ENCODE measurements at places on chromosomes 12 and 14.

GRCh38 chr14:47843236-47843635 is 167.8 kb upstream of the MDGA2 start:
- no peak for DNase-seq

- DNase-seq = peak; percentile 21
Observed at GRCh38 chr12:71746974-71747611, 7.6 kb upstream of the RAB21 start.

DNA sequence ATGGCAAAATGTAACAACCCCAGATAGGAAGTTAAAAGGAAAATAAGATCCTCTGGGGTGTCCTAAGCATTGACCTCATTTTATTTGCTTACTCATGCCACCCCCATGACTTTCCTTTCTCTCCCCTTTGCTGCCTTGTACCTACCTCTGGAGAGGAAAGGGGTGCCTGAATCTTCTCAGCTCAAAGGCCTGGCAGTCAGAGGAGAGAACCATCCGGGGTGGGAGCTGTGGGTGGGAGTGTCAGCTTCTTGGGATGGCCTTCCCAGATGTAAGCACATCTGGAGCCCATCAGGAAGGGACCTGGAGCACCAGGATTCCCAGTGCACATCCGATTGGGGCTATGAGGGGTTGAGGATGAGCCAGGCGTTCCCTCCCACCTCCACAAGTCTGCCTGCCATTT is 5.2 kb upstream of the ITGA5 start:
- no peak for DNase-seq

DNA sequence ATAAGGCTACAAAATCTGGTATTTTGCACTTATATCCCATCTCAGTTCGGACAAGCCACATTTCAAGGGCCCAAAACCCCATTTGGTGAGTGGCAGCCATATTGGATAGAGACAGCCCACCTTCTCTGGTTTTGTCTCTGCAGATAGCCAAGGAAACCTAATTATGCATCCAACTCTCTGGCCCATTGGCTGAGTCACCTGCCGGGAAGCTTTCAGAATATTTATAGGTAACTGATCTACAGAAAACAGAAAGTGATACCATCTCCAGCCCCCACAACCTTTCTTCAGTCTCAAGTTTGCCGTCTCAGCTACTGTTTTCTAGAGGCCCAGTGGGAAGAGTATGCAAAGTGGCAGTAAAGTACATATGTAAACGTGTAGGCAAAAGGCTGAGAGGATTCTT is 33.7 kb upstream of the PPP1CC start:
- DNase-seq = peak; percentile 74

DNA sequence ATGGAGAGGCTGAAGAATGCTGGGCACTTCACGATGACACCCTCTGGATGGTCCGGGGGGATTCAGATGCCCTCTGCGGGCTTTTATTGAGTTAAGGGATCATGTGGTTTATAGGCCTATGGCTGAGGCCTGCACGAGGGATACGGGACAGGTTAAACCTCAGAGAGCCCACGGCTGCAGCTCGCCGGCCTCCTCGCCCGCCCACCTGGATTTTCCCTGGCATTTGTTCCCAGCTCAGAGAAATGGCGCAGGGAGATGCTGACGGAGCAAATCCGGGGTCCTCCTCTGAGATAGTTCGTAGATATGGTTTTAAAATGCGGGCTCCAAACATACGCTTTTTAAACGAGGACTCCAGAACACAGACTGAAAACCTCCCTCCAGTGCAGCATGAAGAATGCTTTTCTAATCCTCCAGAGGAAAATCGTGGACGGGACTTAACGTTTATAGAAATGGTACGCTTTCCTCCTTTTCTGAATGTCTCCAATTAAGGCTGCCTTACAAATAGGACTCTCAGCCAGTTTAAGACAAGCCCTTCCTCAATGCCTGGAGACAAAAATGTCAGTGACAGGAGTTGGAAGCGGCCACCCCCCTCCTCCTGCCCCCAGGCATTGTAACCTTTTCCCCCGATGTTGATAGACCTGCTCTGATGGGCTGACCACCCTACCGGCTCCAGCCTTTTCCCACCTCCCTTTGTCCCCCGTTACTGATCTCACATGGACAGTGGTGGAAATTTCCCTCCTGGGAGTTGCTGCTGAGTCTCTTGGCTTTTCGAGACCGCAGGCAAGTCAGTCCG is 16.6 kb downstream of the CCND2 start:
- DNase-seq = no peak

- DNase-seq = no peak
Observed at GRCh38 chr14:56798447-56799342, 11.6 kb downstream of the OTX2 start.

GRCh38 chr14:105013150-105013785 is 7.6 kb downstream of the CDCA4 start:
- DNase-seq = no peak

GRCh38 chr12:6327229-6328041 is 14.4 kb downstream of the TNFRSF1A start:
- DNase-seq = no peak

GRCh38 chr12:117096501-117097042 is 2.6 kb downstream of the TESC start:
- DNase-seq = no peak

- no peak for DNase-seq
Observed at GRCh38 chr14:26606729-26607312, 9.0 kb upstream of the NOVA1 start.

- no peak for DNase-seq
Observed at GRCh38 chr12:3432176-3432742, 58.7 kb upstream of the PRMT8 start.

- DNase-seq = no peak
Observed at GRCh38 chr14:93986955-93987354, 10.1 kb upstream of the CCDC197 start.

GRCh38 chr14:99664937-99665273 is 19.2 kb upstream of the CYP46A1 start:
- DNase-seq = no peak

Data from activated naive CD8-positive, alpha-beta T cell treated with anti-CD3 and anti-CD28 coated beads for 36 hours (primary cell).